ENCODE measurements at places on chromosomes 1 and 21.

DNA sequence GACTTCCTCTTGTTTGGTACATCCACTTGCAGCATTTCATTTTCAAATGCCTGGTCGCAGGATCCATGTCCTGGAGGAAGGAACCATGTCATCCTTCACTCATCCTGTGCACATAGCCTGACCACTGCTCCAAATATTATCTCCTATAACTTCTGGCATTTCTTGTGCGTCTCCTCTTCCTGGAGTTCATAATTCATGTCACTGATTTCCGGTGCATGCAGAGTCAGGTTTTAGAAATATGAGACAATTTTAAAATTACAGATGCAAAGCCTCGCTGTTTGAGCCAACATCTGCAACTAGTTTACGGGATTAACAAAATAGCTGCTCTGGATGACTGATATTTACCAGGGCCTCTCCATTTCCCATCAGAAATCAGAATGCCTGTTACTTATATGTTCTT, 268.1 kb downstream of the DNM3 start:
- H3K36me3 ChIP-seq: no peaks in the 10 kb centered on the region
- H3K27ac ChIP-seq: no peak overlapping the region
- no peak for DNase-seq

- peak; percentile 94 for DNase-seq
- peaks cover 31% of the 10 kb centered on the region for H3K4me1 ChIP-seq
- H3K4me3 ChIP-seq: peak within 1 kb of the TSS; percentile 15
- H3K36me3 ChIP-seq: no peaks in the 10 kb centered on the region
Observed at GRCh38 chr1:150281758-150282557, at the start of gene CIART. Gene CIART (plus strand): TSS chr1:150282554. CDS start chr1:150283268, 714 bp downstream.

DNA sequence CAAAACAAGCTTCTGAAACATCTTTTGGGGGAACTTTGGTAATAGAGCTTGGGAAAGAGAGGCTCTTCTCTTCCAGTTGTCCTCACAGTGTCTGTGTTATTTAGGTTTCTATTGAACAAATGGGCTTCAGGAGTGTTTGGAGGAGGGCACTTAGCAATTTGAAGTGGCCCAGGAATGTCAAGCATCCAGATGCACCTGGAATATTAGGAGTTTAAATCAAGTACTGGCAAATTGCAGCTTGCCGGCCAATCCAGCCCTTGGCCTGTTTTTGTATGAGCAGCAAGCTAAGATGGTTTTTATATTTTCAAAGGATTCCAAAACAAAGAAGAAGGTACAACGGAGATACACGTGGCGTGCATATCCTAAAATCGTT, 94.7 kb downstream of the CCDC185 start:
- no peak overlapping the region for H3K27ac ChIP-seq
- no peaks in the 10 kb centered on the region for H3K36me3 ChIP-seq
- no peaks in the 10 kb centered on the region for H3K27me3 ChIP-seq
- no peaks in the 10 kb centered on the region for H3K4me1 ChIP-seq
- H3K4me3 ChIP-seq: no peak overlapping the region

GRCh38 chr1:162381941-162382750, 618 bp downstream of the C1orf226 start:
- no peaks in the 10 kb centered on the region for H3K4me1 ChIP-seq
- no peak for DNase-seq
- H3K27ac ChIP-seq: no peak overlapping the region
- H3K27me3 ChIP-seq: no peaks in the 10 kb centered on the region

DNA sequence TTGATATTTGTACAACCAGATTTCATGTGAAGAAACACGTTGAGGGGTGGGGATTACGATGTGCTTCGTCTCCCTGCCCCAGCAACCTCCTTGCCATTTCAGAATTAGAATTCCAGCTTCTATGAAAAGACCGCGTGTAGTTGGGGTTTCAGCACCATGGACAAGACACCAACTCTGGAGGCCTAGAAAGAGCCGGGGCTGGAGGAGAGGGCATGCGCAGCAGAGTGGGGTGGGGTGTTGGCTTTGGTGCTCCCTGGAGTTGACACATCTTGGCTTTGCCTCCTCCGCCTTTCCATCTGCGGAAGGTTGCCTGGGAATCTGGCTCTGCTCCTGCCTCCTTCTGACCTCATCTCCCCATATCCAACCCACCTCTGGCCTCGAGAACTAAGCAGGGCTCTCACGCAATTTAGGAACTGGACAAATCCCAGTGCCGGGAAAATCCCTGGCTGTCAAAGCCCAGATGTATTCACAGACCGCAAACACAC, 11.8 kb downstream of the HTR6 start:
- no peaks in the 10 kb centered on the region for H3K36me3 ChIP-seq
- H3K27me3 ChIP-seq: no peaks in the 10 kb centered on the region
- peak; percentile 54 for DNase-seq
- H3K4me1 ChIP-seq: no peaks in the 10 kb centered on the region

- no peaks in the 10 kb centered on the region for H3K4me1 ChIP-seq
- no peak for DNase-seq
- no peaks in the 10 kb centered on the region for H3K36me3 ChIP-seq
- H3K4me3 ChIP-seq: no peak overlapping the region
- no peak overlapping the region for H3K27ac ChIP-seq
Observed at GRCh38 chr21:14923468-14923867, 141.3 kb downstream of the NRIP1 start.

- H3K36me3 ChIP-seq: no peaks in the 10 kb centered on the region
- DNase-seq: peak; percentile 88
- peak overlapping the region; percentile 57 for H3K27ac ChIP-seq
- H3K27me3 ChIP-seq: no peaks in the 10 kb centered on the region
Observed at GRCh38 chr1:162285149-162285561, 91.5 kb downstream of the SPATA46 start.

DNA sequence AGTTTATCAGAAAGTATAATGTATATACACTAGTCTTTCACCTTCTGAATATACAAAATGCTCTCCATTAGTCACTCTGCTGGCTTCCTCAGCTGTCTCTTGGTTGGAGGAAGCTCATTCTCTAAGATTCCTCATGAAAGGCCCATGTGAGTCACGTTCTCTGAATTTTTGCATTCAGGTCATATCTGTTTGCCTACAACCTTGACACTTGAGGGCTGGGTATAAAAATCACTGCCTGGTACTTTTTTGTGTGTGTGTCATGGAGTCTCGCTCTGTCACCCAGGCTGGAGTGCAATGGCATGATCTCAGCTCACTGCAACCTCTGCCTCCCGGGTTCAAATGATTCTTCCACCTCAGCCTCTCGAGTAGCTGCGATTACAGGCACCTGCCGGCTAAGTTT, 2.8 kb upstream of the GALNT2 start:
- no peaks in the 10 kb centered on the region for H3K27me3 ChIP-seq
- no peaks in the 10 kb centered on the region for H3K36me3 ChIP-seq
- H3K27ac ChIP-seq: peak overlapping the region; percentile 94
- H3K4me1 ChIP-seq: peaks cover 27% of the 10 kb centered on the region
- H3K4me3 ChIP-seq: no peak overlapping the region

- H3K36me3 ChIP-seq: no peaks in the 10 kb centered on the region
- H3K27ac ChIP-seq: no peak overlapping the region
- DNase-seq: no peak
- no peaks in the 10 kb centered on the region for H3K27me3 ChIP-seq
- H3K4me3 ChIP-seq: no peak overlapping the region
- no peaks in the 10 kb centered on the region for H3K4me1 ChIP-seq
Observed at GRCh38 chr1:32858136-32858535, 12.6 kb downstream of the FNDC5 start.

GRCh38 chr1:57362480-57362879, 61.4 kb downstream of the DAB1 start:
- no peaks in the 10 kb centered on the region for H3K4me1 ChIP-seq
- no peak overlapping the region for H3K4me3 ChIP-seq
- no peaks in the 10 kb centered on the region for H3K27me3 ChIP-seq
- no peak overlapping the region for H3K27ac ChIP-seq
- DNase-seq: no peak
- no peaks in the 10 kb centered on the region for H3K36me3 ChIP-seq

DNA sequence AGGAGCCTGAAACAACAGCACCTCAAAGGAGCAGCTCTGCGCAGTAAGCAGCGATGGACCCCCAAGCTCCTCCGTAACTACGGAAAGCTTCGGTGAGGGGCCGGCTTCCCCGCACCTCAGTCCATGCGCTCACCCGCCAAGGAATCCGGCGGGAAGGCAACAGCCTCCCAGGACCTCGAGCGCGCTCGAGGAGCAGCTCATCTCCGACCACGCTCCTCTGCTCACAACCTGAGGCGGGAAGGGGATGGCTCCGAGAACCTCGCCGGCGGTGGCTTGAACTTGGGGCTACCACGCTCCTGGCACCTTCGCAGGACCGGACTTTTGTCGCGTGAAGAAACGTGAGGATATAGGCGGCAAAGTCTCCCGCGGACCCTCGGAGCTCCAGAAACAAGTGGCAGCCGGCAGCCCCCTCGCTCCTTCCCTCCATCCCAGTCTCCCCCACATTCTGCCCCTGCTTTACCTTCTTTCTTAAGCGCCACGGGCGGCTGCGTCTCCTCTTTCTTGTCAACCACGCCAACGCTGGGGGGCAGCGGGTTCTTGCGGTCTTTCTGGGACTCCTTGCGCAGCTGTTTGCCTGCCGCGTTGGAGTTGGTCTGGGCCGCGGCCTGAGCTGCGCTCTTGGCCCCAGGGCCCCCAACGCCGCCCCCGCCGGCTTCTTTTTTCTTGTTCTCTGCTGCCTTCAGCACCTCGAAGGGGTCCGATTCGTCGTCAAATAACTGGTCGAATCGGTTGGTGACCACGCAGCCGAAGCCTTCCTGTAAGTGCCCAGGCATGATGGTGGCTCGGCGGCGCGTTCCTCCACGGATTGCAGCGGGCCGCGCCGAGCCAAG, 459 bp downstream of the SERBP1 start:
- peak overlapping the region; percentile 90 for H3K27ac ChIP-seq
- peak overlapping the region; percentile 66 for H3K4me3 ChIP-seq
- H3K27me3 ChIP-seq: no peaks in the 10 kb centered on the region
- peaks cover 3% of the 10 kb centered on the region for H3K36me3 ChIP-seq
- peak; percentile 23 for DNase-seq
- peaks cover 25% of the 10 kb centered on the region for H3K4me1 ChIP-seq

- no peak overlapping the region for H3K4me3 ChIP-seq
- peak overlapping the region; percentile 11 for H3K27ac ChIP-seq
- H3K27me3 ChIP-seq: no peaks in the 10 kb centered on the region
- peak; percentile 14 for DNase-seq
- H3K4me1 ChIP-seq: peaks cover 4% of the 10 kb centered on the region
- H3K36me3 ChIP-seq: no peaks in the 10 kb centered on the region
Observed at GRCh38 chr1:62337706-62338631, 18.7 kb upstream of the KANK4 start.

DNA sequence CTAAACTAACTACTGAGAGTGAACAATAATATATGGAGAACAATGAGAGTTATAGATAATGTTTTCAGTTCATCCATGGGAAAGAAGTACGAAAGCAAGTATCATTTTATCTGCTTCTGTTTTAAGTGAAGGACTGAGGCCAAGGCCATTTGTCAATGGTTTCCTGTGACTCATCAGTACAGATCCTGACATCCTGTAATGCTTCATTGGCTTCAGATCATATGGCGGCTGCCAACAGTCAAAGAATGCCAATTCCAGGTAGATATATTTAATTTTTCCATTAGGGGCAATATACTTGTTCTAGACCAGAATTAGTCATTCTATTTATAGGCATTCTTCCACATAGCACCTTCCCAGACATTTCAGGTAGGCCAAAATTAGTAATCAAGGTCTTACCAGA, 97.3 kb downstream of the USH2A start:
- no peaks in the 10 kb centered on the region for H3K27me3 ChIP-seq
- H3K36me3 ChIP-seq: no peaks in the 10 kb centered on the region
- no peak for DNase-seq
- no peak overlapping the region for H3K4me3 ChIP-seq
- H3K27ac ChIP-seq: no peak overlapping the region

DNA sequence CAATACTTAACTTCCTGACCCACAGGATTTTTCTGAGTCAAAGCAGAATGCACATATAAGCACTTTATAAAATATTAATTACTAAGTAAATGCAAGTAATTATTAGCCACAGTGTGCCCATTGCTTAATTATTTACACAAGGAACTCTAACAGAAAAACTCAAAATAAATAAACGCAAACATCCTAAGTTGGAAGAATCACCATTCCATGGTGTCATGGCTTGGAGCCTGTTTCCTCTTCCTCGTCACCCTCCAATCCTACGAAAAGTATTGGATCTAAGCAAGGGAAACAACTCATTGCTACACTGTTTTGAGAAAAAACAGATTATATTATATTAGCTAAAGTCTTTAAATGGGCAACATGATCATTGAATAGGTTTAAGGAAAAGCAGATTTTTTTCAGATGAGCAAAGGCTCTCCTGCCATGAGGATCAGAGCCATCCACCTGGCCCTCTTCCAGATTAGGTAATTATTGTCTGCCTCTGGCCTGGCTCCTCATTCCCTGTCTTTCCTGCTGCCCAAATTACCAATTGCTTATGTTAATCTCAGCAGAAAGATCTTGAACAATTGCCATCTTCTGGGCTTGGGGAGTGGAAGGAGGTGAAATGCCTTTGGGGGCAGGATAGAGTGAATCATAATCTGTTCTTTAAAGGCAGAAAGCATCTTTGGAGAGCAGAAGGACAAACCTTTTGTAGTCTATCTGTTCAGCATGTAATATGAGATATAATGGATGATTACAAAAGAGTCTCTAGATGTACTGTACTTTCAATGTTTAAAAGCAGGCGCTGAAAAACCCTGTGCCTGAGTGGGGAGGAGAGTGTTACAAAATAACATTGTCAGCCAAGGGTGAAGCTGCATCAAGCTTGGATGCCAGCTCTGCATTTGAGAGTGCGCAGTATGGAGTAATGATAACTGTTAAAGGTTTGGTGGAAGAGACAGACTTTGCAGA, 121.2 kb downstream of the DUSP10 start:
- H3K27ac ChIP-seq: no peak overlapping the region
- H3K4me3 ChIP-seq: no peak overlapping the region
- H3K36me3 ChIP-seq: no peaks in the 10 kb centered on the region
- H3K4me1 ChIP-seq: no peaks in the 10 kb centered on the region
- no peaks in the 10 kb centered on the region for H3K27me3 ChIP-seq

DNA sequence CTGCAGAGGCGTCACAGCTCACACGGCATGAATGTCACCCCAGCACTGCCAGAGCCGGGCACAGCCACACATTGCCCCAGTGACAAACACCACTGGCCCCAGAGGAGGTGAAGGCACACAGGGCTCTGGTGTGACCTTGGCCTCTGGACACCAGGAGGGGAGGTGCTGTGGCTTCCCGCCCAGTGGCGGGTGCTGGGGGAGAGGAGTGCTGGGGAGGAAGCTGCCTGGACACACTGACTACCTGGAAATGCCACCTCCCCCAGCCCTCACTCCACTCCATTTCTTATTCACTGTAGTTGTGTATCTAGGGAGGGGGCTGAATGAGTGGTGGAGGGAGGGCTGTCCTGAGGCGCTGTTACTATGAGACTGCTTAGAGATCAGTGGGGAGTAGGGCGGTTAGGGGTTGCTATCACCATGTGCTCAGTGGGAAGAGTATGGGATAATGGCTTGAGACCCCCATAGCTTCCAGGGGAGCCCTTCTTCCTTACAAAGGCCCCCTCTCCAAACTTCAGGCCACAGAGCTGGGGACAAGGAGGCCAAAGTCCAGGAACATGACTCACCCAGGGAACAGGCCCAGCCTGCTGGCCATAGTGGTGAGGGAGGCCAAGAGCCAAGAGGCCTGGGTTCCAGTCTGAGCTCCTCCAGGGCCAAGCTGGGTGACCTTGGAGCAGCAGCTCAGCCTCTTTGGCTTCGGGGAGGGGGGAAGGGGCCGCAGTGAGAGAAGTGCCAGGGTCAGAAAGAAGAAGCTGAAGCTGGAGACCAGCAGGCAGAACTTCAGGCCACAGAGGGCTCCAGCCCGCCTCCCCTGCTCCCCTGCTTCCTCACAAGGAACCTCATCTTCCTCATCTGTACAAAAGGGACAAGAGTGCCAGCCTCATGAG, 40.1 kb downstream of the AHDC1 start:
- H3K27me3 ChIP-seq: no peaks in the 10 kb centered on the region
- peak overlapping the region; percentile 93 for H3K27ac ChIP-seq
- peak; percentile 95 for DNase-seq
- peaks cover 81% of the 10 kb centered on the region for H3K4me1 ChIP-seq

Measured in body of pancreas (tissue), 4 donors.